Stimulated activated CD8-positive, alpha-beta memory T cell treated with anti-CD3 and anti-CD28 coated beads, Interleukin-2, amount 100 ng/mL, for 48 hours (primary cell): ENCODE measurements at places on chromosomes 12 and 14.
A peak's percentile ranks its signal among the peaks of the same experiment; 100 is the strongest.

GRCh38 chr14:77344377-77344996, 23.7 kb downstream of the GSTZ1 start:
- DNase-seq: no peak

- DNase-seq: no peak
These were observed 55.7 kb downstream of the VRK1 start for GRCh38 chr14:96852823-96853422.

DNA sequence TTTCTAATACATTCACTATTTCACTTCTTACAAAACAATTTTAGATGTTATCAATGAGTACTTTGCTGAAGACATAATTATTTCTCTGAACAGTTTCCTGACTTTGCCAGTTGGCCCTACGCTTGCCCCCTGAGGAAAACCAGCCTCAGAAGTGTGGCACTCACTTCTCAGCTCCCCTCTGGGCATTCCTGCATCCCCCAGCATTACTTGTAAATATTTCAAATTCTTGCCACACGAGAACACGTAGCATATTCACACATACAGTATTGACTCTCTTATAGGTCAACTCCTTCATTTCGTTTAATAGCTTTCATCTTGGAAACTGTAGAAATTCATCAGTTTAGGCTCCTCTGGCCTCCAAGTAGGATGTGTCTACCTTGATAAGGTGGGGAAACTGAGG, 65.2 kb downstream of the OTX2 start:
- DNase-seq: no peak

GRCh38 chr14:54026671-54027070, 70.0 kb upstream of the BMP4 start:
- DNase-seq: no peak

- DNase-seq: no peak
These were observed 37.0 kb downstream of the NUAK1 start for GRCh38 chr12:106101803-106102202.

GRCh38 chr12:998020-998874, 7.2 kb downstream of the ERC1 start:
- no peak for DNase-seq

GRCh38 chr12:67647799-67648520, 585 bp upstream of the DYRK2 start:
- no peak for DNase-seq

DNA sequence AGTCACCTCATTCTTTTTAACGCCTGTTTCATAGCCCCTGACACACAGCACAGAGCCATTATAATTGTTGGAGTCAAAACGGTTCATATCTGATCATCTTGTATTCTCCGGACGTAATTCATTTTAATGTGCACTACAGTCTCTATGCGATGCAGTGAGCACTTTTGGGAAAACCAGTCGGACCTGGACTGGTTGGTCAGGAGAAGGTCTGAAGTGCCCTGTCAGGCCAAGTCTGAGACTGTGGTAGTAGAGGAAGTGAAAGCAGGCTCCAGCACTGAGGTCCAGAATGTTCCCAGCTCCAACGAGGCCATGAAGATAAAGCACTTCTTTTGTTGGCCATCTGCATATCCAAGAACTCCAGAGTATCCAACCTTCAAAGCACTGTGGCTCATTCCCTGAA, 117.1 kb upstream of the NCOR2 start:
- DNase-seq: no peak

DNA sequence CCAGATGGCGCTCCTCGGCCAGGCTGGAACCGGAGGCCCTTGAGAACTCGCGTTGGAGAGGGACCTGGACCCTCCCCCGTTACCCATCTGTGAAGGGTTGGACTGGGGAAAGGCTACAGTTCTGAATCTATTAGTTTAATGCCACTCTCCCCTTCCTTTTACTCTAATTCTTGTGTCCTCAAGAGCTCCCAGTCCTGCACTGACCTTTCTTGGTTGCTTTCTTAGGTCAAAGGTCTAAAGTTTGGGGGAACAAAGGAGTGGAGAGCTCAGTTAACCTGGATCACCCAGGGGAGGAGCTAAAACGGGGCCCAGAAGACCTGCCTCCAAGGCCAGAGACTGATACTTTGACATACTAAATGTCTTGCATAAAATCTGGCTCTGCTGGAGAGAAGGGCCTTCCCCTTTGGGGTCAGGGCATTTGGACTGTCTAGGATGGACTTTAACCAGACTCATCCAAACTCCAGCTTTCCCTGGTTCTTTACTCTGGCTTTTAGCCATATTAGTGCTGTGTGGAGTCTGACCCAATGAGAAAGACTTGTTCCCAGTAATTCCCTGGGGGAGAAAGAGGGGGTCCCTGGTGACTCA, 923 bp upstream of the MLF2 start:
- DNase-seq: no peak

DNA sequence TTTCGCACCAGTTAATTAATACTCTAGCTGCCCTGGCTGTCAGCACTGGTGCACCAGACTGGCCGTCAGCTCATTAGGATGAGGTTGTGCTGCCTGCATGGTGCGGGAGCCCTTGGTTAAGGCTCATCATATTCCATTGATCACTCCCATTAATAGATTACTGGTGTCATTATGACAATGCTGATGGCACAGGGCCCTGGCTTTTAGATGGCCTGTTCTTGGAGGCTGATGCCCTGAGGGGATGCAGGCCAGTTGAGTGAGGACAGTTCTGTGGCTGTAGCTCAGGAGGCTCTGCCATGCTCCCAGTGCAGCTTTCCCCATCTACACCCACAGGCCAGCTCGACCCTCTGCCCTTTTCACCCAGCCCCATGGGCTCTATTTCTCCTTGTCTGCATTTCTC, 126.6 kb downstream of the PRMT8 start:
- no peak for DNase-seq

DNA sequence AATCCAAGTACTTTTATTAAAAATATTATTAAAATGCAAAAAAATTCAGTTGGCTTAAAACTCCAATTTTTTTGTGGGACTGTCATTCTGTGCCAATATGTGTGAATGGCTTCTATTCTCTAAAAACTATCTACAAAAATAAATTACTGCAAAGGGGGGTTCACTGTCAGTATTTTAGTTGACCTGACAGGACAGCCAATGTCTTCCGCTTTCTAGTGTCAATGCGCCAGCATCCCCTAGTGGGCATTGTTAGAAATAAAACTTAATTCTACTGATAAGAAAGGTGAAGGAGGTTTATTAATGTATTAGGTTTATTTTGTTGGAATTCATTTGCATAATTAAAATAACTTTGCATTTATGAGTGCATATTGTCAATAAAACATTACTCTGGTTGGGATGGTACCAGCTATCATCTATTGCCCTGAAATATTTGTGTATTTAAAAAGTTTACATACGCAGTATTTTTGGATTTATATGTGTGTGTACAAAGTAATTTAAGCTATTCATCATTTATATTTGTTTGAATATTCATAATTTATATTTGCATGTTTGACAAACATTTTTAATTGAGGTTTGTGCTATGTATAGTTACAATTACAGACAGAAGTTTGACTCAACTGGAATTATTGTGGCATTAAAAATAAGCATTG, 527.2 kb downstream of the FLRT2 start:
- no peak for DNase-seq

DNA sequence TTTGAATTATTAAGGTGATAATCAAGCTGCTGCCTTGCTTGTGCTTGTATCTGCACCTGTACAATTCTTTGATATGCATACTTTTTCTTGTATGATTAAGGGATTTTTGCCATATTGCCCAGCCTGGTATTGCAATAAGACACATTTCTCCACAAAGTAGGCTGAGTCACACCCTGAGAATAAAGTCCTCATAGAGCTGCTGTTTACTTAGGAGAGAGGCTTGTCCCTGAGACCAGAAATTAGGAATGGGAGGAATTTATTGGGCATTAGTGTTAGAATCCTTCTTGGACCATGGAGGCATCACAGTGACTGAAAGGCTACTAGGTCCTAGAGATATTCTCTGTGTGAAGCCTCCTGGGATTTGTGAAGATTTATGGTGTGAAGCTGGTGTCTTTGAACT, 506.8 kb upstream of the FBXO33 start:
- DNase-seq: no peak

- no peak for DNase-seq
These were observed 21.0 kb downstream of the CNOT2 start for GRCh38 chr12:70264067-70264867.

DNA sequence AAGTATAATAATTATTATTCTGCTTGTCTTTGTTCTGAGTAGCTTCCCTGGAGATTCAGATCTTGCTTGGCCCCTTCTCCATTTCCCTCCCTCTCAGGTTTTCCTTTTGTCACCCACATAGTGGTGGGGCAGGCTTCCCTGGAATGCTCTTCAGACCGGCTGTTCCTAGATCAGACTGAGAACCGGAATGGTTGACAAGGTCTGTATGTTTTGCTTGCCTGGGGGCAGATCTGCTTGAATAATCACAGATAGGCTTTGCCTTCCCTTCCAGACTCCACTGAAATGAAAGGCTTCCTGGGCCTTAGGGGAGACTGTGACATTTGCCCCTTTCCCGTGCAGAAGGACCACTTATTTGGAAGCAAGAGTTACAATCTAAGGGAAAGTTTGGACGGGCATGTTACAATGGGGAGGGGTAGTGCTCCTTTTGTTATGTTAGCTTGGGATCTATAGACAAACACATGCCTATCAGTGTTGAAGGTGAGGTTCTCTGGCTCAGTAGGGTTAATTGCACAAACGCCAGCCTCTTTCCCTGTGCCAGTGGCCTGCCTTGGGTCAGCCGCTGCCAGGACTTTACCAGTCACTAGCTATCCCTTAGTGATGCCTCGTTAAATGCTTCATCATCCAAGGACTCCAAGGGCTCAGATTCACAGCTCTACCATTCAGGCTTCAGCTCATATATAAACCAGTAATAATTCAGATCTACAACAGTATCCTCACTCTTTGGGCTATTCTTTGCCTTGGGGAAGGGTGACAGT, 178.6 kb downstream of the SNAPC1 start:
- no peak for DNase-seq

DNA sequence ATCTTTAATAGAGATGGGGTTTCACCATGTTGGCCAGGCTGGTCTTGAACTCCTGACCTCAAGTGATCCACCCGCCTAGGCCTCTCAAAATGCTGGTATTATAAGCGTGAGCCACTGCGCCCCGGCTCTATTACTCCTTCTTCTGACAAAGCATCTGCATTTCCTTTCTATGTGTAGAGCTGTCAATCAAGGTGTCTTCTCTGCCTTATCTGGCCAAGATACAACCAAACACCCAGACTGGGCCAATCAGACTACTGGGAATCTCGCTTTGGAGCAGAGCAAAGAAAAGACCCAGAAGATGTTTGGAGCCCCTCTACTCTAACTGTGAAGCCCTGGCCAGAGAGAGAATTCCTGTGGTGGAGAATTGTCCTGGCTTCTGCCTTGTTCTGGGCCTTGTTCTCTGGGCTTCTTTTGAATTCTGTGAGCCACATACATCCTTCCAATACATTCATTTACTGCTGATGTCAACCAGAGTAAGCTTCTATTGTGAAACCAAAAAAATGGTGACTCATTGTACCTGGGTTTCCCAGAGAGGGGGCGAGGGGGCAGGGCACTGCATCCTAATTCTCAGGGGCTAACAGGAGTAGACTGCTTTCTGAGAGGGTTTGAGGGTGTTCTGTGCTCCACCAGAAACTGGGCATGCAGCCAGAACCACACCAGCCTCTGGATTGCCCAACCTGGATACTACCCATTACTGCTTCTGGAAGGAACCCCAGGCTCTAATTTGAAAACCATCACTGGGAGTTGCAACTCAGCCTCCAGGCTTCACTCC, 18.8 kb upstream of the FLVCR2 start:
- peak; percentile 49 for DNase-seq

GRCh38 chr12:126397071-126397581, 1331.9 kb downstream of the AACS start:
- DNase-seq: no peak

- DNase-seq: no peak
These were observed 75.4 kb downstream of the WDR20 start for GRCh38 chr14:102215071-102215470.

DNA sequence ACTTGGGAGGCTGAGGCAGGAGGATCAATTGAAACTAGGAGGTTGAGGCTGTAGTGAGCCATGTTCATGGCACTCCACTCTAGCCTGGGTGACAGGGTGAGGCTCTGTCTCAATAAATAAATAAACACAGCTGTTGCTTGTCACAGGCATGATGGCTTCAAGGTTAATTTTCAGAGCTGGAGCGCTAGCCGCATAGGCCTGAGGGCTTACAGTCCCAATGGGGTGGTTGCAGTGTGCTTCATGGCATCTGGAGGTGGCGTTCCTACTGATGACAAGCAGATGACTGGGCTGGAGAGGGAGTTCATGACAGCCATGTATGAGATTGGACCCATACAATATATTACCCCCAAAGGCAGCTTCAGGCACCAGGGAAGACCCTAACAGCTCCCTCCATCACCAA, 1.6 kb upstream of the FMNL3 start:
- DNase-seq: no peak

GRCh38 chr12:53980802-53981496, 4.0 kb upstream of the HOXC10 start:
- no peak for DNase-seq

GRCh38 chr14:90382491-90383125, 14.2 kb upstream of the CALM1 start:
- DNase-seq: peak; percentile 49

- DNase-seq: no peak
These were observed 11.6 kb upstream of the FOXN3 start for GRCh38 chr14:89428546-89429198.

DNA sequence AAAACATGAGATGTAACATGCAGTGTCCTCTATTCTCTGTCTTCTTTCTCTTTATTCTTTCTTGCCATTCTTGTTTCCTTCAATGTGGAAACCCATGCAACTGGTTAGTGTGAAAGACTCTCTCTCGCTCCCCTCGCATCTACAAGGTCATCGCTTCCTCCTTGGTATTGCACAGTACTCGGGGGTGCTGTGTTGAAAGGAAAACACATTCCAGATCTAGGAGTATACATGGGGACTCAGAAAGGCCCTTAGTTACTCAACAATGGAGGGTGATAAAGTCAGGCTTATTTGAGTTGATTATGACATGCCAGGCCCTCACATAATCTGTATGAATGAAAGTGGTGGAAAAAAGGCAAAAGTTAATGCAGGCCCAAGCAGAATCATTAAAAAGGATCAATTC, 75.5 kb upstream of the OVCH1 start:
- DNase-seq: no peak

DNA sequence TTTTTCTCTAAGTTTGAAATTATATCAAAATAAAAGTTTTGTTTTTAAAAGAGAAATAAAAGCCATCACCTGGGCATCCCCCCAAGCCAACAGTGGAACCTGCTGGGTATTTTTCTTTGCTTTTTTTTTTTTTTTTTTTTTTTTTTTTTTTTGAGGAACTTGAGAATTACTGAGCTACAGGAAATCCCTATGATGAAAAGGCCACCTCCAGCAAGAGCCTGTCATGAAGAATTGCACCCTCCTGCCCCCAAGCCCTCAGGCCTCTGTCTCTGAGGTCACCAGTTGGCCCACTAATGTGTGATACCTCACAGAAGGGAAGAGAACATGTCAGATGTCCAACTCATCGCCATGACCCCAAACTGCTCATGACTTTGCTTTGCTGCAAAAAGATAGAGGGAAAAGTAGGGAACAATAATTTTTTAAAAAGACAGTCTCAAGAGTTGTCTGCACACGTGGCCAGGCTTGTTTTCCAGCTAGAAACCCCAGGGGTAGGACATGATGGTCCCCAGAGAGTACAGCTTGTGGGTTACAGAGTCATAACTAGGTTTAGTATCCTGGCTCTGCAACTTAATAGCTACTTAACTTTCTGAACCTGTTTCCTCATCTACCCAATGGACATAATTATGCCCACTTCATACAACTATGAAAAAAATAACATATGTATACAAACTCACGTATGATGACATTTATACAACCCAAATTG, 124.3 kb upstream of the EGLN3 start:
- DNase-seq: no peak

- no peak for DNase-seq
These were observed 76.1 kb upstream of the REP15 start for GRCh38 chr12:27620121-27620520.
